ENCODE measurements at places on chromosomes 6 and 20.

- DNase-seq = no peak
These were observed 40.4 kb downstream of the CEBPB start for GRCh38 chr20:50230871-50231560.

- peak; percentile 45 for DNase-seq
These were observed 679 bp upstream of the PPDPF start for GRCh38 chr20:63519668-63520503.

DNA sequence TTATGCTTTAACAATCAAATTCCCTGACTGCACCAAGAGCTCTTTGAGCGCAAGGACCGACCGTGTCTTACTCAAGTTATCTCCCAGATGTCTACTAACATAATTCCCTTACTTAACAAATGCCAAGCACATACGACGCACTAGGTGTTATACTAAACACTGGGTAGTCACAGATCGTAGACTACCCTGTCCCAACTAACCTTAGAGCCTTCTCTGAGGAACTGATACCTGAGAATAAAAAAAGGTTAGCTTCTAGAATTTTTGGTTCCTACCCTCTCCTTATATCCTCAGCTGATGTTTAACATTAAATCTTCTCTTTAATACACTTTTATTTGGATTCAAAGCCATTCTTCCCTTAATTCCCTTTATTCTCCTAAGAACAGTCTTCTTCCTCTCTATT, 38.5 kb downstream of the EPB41L2 start:
- DNase-seq = no peak

GRCh38 chr6:151901009-151901411, 93.5 kb downstream of the ESR1 start:
- DNase-seq = no peak

GRCh38 chr20:44532981-44533331, 11.1 kb upstream of the SERINC3 start:
- no peak for DNase-seq

DNA sequence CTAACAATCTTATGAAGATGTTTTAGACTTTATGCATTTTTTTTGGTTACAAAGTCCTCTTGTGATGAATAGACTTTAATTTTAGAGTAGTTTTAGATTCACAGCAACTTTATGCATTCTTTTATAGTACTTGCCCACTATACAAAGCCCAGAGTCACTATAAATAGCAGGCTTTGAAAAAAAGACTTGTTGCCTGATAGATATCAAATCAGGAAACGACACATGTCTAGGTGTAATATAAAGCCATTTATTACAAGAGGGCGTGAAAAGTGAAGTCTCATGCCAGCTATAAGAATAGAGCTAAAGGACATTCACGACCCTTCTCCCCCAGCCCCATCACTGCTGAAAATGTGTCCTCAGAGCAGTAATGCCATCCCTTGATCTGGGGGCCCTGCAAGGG, 78.0 kb upstream of the MRPS10 start:
- no peak for DNase-seq

DNA sequence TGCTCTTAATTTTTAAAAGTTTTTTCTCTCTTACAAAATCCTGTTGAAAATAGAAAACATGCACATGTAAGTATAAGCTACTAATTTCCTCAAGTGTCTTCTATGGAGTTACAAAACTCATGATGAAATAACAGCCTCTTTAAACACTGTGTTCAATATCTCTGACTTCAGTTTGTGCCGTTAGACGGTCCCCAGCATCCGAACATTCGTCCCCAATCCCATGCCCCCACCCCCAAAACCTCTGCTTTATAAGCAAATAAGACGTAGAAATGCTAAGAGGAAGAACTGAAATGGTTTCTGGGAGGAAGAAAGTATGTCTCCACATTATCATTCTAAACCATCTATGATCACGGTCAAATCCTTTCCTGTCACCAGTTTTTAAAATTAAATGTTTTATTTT, 31.7 kb upstream of the MYB start:
- no peak for DNase-seq

DNA sequence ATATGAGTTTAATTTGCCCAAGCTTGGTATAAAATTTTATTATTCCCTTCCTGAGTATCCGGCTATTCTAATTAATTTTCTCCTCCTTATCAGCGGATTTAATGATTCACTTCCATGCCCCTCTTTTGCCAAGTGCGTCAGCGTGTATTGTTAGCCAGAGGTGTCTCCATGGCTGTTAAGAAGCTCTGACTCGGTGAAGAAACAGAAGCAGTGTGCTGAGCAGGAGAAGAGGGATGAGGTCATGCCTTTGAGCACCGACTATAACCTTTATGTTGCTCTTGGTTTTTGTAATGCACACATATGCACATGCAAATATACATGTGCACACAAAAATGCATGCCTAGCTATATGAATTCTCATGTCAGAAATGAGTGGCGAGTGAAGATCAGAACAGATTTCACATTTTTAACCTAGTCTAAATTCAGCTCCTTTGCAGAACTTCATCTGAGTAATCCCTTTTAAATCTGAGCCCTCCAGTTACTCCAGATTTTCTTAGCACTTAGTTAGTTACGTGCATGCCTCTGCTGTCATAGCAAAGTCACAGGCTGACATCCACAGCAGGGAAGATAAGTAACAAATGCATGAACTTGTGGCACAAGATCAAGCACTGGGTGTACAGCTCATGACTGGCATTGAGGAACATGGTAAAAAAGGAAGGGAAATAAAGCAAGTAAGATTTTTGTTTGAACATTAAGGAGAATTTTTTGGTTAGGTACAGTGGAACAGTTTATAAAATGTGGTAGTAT, 24.3 kb downstream of the HTR1E start:
- no peak for DNase-seq

DNA sequence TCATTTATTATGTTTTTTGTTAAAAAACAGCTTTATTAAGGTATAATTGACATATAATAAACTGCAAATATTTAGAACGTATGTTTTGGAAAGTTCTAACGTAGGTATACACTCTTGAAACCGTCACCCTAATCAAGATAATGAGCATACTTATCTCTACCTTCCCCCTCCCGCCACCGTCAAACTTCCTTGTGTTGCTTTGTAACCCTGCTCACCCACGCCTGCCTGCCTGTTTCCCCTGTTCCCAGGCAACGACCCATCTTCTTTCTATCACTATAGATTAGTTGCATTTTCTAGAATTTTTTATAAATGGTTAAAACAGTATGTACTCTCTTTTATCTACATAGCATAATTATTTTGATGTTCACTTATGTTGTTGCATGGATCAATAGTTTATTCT, 33.5 kb upstream of the GCLC start:
- no peak for DNase-seq

- DNase-seq = no peak
These were observed 64.7 kb downstream of the AK9 start for GRCh38 chr6:109626311-109626710.

DNA sequence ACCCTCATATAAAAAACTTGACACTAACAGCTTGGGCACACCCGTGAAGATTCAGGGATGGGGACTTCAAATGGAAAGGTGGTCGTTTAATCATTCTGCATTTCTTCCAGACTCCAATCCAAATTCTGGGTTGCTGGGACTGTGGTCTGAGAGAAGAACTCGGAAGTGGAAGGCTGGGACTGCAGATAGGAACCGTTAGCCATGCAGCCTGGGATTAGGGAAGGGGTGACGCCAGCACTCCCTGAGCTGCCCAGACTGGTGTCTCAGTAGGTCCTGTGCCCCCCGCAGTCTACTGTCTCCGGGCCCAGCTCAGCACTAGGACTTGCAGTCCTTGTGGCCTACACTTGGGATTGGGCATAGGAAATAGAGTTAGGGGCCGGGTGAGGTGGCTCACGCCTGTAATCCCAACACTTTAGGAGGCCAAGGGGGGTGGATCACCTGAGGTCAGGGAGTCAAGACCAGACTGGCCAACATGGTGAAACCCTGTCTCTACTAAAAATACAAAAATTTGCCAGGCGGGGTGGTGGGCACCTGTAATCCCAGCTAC, 511 bp upstream of the CLIC1 start:
- DNase-seq = no peak

GRCh38 chr6:138403324-138403800, 661 bp upstream of the HEBP2 start:
- DNase-seq = peak; percentile 11

DNA sequence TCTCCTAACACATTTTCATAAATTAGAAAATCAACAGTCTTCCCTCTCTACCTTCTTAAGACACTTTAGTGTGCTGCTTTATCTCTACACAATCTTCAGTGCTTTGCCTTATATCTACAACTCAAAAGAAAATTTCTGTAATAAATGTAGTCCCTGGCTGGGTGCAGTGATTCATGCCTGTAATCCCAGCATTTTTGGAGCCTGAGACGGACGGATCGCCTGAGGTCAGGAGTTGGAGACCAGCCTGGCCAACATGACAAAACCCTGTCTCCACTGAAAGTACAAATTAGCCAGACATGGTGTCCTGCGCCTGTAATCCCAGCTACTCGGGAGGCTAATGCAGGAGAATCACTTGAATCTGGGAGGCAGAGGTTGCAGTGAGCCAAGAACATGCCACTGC, 9.7 kb upstream of the EDN1 start:
- DNase-seq = no peak

DNA sequence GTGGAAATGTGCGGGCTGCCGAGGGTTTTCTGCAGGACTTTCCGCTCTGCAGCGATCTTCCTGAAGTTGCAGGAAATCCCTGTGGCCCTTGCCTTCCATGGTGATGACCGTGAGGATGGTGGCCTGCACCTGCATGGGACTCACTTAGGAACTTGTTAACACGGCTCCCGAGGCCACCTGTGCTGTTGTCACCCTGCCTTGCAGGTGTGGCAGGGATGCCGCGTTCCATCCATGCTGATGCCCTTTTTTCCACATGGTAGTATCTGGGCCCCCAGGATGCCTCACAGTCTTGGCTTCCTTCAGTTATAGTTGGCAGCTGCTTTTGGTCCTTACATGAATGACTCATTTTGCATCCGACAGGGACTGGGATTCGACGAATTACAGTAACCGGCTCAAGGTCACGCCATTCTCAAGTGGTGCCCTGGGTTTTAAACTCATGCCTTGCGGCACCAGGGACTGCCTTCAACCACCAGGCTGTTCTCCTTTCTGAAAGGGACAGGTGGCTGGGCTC, 37.2 kb downstream of the SYNJ2 start:
- no peak for DNase-seq

DNA sequence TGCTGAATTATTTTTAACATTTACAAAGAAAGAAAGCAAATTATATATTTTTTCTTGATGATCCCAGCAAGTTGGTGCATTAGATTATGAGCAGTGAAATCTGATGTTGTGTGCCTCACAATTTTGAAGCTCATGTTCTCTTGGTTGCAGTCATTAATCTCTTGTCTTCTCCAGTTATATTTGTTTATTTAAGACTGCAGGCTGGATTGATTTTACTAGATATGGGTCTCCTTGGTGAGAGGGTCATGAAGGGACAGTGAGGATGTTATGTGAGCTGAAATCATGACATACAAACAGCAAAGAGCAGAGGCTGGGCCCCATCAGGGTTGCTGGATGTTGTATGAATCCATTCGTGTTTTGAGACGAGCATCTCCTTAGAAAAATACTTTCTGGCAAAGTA, 64.2 kb upstream of the AKIRIN2 start:
- no peak for DNase-seq

GRCh38 chr6:135703007-135703406, 148.5 kb upstream of the PDE7B start:
- DNase-seq = no peak

GRCh38 chr6:37705239-37706051, 7.8 kb upstream of the MDGA1 start:
- DNase-seq = peak; percentile 61

DNA sequence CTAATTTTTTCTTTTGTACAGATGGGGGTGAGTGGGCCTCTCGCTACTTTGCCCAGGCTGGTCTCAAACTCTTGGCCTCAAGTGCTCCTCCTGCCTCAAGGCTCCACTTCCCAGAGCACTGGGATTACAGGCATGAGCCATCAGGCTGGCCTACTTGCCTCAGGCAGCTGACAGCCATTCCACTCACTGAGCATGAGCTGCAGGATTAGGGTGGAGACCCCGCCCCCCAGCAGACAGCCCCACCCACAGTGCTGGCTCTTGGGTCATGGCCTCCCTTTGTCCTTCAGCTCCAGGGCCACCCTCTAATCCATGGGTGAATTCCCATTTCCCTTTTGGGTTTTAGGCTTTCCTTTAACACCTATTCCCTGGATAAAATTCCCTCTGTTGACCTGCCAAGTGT, 82.1 kb downstream of the BFSP1 start:
- no peak for DNase-seq

DNA sequence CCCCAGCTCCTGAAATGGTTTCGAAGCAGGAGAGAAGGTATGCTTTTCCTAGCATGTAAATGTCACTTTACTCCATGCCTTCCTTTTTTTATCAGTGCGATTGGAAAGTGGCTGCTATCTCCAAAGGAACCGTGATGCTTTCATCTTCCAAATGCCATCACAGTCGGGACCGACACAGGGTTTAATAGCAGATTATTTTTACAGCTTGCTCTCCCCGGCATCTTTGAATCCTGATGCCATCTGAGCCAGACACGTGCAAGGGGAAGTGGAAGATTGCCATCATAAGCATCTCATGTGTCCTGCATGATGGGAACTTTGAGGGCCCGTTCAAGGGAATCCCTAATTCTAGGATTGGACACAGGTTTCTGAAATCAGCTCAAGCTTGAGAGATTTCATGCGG, 253.4 kb upstream of the KCNG1 start:
- DNase-seq = no peak

DNA sequence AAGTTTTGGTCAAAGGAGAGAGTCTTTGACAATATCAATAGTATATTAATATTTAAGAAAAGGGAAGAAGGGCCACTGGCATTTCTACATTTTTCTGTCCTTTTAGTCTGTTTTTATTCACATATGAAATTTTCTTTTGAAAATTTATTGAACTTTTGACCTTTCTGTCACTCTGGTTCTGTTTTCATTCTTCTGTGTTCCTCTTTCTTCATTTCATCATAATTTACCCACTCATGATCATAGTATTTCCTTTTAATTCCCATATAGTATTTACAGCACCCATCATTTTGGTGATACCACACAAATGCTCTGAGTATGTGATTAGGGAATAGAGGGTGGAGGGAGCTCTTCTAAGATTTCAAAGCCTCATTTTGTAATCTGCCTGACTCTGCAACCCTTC, 142.8 kb downstream of the GJA1 start:
- no peak for DNase-seq

DNA sequence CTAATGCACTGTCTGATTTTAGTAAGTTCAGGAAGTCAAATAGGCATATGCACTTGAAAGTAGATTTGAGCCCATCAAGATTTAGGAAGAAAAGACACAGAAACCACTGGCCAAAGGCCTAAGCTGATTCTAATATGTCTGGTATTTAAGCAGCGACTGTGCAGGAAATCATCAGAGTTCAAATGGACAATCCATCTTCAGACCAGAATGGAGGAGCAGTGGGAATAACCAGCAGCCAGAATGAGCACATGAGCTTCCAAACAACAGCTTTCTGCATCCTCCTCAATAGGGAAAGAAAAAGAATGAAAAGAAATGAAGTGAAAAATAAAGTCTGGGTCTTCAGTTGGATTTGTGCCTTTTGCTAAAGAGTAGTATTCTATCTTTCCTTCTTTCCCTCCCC, 50.6 kb downstream of the SOD2 start:
- DNase-seq = no peak
